Right renal cortex interstitium (tissue), 3 donors: ENCODE measurements at places on chromosomes 7 and 10.
A peak's percentile ranks its signal among the peaks of the same experiment; 100 is the strongest.

GRCh38 chr10:71233482-71233892, 21.1 kb downstream of the UNC5B start:
- DNase-seq, result no peak

- no peak for DNase-seq
Observed at GRCh38 chr7:81514546-81514945, 255.3 kb downstream of the HGF start.

DNA sequence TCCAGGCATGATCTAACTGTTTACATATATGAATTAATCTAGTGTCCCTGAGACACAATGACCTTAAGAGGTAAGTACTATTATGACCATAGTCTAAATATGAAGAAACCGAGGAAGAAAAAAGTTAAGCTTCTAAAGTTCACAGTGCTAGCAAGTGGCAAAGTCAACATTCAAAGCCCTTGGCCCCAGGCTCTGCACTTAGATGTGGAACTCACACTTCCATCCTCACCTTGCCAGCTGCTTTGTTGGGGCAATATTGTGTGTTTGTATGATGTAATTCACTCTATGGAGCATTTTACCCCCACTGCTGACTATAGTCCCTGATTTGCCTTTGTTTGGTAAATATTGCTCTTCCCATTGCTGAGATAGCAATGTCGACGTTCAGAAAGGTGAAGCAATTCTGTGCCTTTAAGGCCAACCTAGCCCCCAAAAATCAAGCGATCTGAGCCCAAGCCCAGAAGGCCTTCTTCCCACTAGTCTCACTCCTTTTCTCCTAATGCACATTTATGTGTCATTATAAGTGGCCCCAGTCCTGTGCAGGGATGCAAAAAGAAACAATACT, 487.6 kb upstream of the ZMIZ1 start:
- no peak for DNase-seq

GRCh38 chr10:13649844-13650520, 63.2 kb downstream of the PRPF18 start:
- DNase-seq, result no peak

DNA sequence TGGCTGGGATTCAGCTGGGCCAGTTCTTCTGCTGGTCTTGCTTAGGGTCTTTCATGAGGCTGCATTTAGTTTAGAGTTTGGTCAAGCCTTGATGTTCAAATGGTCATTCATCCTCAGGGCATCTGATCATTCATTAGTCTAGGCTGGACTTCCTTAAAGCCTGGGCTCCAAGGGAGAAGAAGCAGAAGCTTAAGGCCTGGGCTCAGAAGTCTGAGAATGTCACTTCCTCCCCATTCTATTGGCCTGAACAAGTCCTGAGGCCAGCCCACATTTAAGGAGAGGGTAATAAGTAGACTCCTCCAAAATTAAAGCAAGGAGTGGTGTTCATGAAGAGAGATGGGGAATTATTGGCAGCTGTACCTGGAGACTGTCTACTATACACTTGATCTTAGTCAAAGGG, 193.2 kb upstream of the HABP2 start:
- DNase-seq, result no peak

- no peak for DNase-seq
Observed at GRCh38 chr7:155305231-155305904, 7.7 kb downstream of the INSIG1 start.

DNA sequence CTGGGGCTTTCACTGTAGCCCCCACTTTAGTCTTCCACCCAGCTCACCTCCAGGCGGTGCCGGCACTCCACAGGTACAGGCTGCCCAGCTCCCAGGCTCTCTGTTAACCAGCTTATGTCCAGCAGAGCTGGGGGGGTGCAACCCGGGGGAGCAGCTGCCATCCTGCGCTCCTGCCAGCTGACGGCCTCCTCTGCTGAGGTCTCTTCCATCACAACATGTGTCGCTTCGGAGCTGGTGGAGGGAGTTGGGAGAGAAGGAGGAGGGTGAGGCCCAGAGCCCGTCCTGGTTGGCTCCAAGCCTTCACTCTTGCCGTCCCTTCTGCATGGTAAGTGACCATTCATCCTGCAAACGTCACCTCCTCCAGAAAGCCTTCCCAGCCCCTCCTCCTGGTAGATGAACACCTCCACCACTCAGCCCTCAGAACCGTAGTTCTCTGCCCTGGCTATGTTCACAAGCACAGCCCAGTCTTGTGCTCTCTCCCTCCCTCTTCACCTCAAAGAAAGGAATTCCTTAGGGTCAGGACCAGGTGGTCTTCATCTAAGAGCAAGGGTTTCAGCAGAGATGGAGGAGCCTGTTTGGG, 1.6 kb downstream of the POLM start:
- DNase-seq, result no peak

- no peak for DNase-seq
Observed at GRCh38 chr7:37089972-37090371, 358.7 kb downstream of the ELMO1 start.

DNA sequence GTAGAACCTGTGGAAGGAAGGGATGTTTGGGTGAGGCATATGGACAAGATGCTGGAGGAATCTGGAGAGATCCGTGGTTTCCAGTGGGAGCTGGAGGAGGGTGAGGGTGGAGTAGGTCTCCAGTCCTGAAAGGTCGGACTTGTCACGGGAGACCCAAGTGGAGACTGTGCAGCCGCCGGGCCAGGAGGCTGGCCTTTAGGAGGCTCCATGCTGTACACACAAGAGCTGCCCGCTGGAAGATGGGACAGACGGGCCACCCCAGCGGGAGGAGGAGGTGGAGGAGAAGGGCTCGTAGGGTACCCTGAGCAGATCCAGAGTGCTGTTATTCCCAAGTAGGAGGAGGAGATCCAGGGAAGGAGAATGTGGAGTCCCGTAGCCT, 106.7 kb downstream of the NKX6-2 start:
- DNase-seq, result no peak

DNA sequence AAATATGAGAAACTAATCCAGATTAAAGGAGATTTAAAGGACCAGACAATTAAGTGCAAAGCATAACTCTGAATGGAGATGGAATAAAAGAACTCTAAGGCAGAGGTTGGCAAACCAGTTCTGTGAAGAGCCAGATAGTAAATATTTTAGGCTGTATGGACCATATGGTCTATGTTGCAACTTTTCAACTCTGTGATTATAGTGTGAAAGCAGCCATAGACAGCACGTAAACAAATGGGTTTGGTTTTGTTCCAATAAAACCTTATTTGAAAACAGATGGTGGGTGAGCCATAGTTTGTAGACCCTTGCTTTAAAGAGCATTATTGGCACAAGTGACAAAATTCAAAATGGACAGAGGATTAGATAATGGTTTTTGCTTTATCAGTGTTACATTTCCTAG, 884.1 kb downstream of the CCSER2 start:
- DNase-seq, result no peak

- no peak for DNase-seq
Observed at GRCh38 chr10:100565206-100565985, 29.7 kb downstream of the HIF1AN start.

- no peak for DNase-seq
Observed at GRCh38 chr10:132096223-132096622, 30.5 kb downstream of the JAKMIP3 start.

- no peak for DNase-seq
Observed at GRCh38 chr10:44713307-44713706, 197.8 kb upstream of the TMEM72 start.

DNA sequence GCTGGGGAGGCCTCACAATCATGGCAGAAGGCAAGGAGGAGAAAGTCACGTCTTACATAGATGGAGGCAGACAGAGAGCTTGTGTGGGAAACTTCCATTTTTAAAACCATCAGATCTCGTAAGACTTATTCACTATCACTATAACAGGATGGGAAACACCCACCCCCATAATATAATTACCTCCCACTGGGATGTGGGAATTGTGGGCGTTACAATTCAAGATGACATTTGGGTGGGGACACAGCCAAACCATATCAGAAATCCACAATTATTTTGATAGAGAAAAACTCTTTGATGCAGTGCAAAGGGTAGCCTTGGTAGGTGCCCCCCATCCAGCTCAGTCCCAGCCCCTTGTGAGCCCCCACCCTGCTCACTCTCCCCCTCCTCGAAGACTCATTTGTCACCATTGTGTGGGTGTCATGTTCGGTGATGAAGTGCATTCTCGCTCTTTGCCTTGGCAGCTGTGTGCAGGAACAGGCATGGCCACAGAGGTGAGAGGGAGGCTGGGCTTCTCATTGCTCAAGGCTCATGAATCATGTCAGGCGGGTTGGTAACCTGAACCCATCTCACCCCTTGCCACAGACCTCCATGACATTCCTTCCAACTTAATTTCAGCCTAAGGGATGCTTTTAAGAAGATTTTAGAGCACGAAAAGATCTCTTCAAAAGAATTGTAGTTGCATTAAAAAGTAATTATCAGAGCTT, 75.9 kb downstream of the BUB3 start:
- DNase-seq, result peak; percentile 10

DNA sequence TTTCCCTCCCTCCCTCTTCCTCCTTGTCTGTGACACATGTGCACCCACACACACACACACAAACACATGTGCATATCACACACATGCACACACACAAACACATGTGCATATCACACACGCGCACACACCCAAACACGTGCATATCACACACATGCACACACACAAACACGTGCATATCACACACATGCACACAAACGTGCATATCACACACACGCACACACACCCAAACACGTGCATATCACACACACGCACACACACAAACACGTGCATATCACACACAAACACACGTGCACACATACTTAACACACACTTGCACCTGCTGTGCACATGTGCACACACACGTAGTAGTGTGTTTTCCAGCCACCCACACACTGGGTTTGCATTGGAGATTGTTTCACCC, 29.4 kb upstream of the KNDC1 start:
- DNase-seq, result no peak

DNA sequence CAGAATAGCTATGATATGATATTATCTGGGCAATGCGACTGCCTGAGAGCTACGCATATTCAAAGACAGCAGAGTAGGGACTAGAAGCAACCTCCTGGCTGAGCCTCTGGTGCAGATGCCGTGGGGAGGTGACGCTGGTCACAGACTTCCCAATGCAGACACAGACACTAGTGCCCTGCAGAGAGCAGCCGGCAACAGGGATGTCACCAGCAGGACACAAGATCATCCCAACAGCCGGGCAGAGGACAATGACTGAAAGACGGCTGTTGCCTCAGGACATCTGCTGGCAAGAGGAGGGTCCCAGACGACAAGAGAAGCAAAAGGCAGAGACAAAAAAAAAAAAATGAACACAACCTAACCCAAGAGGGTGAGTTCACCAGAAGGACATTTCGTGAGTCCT, 104.6 kb downstream of the CALN1 start:
- no peak for DNase-seq

DNA sequence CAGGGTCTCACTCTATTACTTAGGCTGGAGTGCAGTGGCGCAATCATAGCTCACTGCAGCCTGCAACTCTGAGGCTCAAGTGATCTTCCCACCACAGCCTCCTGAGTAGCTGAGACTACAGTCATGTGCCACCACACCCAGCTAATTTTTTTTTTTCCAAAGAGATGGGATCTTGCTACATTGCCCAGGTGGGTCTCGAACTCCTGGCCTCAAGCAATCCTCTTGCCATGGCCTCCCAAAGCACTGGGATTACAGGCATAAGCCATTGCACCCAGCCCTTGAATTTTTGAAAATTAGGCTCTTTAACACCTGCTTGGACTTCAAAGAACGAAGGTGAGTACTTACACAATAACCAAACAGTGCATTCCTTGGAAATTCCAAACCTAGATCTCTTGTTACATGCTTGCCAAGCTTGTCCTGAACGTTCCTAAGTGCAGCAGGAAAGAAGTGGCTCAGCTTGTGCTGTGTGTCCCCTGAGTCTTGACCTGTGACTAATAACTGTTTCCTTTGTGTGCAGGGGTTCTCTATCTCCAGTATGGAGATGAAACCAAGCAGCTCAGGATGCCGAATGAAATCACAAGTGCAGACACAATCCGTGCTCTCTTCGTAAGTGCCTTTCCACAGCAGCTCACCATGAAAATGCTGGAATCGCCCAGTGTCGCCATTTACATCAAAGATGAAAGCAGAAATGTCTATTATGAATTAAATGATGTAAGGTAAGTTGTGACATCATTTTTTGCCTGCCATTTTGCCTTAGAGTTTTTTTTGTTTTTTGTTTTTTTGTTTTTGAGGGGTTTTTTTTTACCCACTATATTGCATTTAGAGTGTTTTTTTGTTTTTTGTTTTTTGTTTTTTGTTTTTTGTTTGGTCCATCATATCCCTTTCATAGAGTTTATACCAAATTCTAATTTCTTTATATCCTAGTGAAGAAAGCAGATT, 223.8 kb downstream of the KIAA1217 start:
- DNase-seq, result no peak

DNA sequence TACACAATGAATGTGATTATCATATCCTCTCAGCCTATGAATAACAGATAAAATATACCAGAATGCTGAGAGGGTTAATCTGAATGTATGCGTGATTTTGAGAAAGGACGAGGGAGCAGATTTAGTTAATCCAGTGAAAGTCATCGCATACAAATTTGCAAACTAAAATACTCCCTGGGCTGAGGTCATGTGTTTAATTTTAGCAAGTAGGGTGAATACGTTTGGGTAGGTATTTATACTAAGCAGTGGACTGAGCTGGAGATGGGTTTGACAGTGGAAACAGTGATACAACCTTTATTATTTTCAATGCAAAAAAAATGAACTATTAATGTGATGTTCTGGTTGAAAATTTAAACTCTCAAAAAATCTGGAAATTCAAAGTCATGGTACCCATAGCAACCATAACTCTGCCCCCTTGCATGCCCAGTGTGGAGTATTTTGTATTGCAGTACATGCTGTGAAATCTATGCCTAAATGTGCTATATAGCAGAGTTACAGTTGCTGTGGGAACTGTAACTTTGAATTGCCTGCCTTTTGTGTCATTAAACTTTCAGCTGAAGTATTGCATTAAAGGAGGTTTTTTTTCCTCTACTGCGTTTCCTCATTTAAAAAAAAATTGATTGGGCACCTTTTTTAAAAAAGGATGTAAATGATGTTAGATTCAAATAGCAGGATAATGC, 9.5 kb upstream of the ARID5B start:
- DNase-seq, result no peak

GRCh38 chr10:101609481-101609880, 21.4 kb downstream of the DPCD start:
- no peak for DNase-seq

DNA sequence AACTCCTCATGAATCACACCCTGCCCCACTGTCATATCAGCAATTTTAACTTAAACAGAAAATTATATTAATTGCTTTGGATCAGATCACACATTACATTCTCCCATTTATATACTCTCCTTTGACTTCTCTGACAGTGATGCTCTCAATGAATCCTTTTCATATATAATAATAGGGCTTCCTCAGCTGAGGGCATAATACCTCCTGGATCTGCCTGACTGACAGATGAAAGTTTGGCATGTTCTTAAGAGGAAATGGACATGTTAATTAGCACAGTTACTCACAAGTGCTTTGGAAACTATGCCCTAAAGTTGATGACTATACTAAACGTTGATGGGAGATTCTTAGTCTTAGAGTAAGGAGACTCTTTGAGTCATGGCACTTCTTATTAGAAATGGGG, 478.2 kb upstream of the LRRN3 start:
- no peak for DNase-seq

DNA sequence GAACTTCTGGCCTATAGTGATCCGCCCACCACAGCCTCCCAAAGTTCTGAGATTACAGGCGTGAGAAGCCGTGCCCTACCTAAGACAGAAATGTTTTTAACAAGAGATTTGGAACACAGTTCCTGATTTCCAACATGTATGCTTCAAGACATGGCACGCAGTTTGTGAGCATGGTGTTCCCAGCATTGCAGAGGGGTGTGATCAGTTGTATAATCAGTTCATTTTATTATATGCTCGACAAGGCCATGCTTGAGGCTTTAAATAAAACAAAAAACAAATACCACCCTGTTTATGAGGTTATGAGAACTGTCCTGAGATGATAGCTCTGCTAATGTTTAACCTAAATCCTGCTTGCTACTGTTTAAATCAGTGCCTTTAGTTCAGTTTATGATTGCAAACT, 60.2 kb downstream of the TASOR2 start:
- DNase-seq, result no peak
